ENCODE measurements at places on chromosomes 2 and 18. TPM values are rescaled to one million over a fixed set of nuclear protein-coding genes. Genes with fewer than 3 reads are reported as not detected.

- H3K36me3 ChIP-seq: no peaks in the 10 kb centered on the region
- H3K4me3 ChIP-seq: no peak overlapping the region
- no peaks in the 10 kb centered on the region for H3K4me1 ChIP-seq
- H3K27ac ChIP-seq: no peak overlapping the region
- no peaks in the 10 kb centered on the region for H3K27me3 ChIP-seq
These were observed 624.5 kb downstream of the NR4A2 start for GRCh38 chr2:155708071-155708470.

DNA sequence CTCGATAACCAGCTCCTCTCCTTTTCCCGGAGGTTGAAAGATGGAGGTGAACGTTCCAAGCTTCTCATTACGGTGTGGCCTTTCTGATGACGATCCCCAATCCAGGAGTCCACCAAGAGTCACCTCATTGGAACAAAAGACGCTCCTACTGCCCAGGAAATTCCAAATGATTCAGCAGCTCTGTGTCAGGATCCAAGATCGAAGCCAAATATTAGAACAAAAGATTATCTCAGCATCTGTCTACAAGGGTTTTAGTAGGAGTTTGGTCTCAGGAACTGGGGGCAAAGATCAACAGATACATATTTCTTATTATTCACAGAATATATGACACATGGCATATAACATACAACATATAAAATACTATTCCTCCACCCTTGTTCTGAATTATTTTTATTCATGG lies 161.1 kb upstream of the RAB12 start:
- no peaks in the 10 kb centered on the region for H3K27me3 ChIP-seq
- no peak overlapping the region for H3K4me3 ChIP-seq
- H3K27ac ChIP-seq: no peak overlapping the region
- H3K36me3 ChIP-seq: no peaks in the 10 kb centered on the region
- DNase-seq: no peak

GRCh38 chr2:18284331-18284730 lies 276.1 kb downstream of the RDH14 start:
- H3K27me3 ChIP-seq: no peaks in the 10 kb centered on the region
- H3K4me3 ChIP-seq: no peak overlapping the region
- H3K27ac ChIP-seq: no peak overlapping the region
- no peaks in the 10 kb centered on the region for H3K36me3 ChIP-seq
- no peak for DNase-seq

GRCh38 chr2:134391751-134392160 lies 137.9 kb downstream of the MGAT5 start:
- no peaks in the 10 kb centered on the region for H3K36me3 ChIP-seq
- H3K27ac ChIP-seq: peak overlapping the region; percentile 24
- peak; percentile 73 for DNase-seq
- no peak overlapping the region for H3K4me3 ChIP-seq
- no peaks in the 10 kb centered on the region for H3K27me3 ChIP-seq

GRCh38 chr18:32310774-32311173 lies 120.9 kb downstream of the MEP1B start:
- peak overlapping the region; percentile 49 for H3K27ac ChIP-seq
- H3K27me3 ChIP-seq: no peaks in the 10 kb centered on the region
- DNase-seq: no peak
- no peaks in the 10 kb centered on the region for H3K36me3 ChIP-seq

The DSC2 gene
- 62.1 TPM for total RNA-seq

DNA sequence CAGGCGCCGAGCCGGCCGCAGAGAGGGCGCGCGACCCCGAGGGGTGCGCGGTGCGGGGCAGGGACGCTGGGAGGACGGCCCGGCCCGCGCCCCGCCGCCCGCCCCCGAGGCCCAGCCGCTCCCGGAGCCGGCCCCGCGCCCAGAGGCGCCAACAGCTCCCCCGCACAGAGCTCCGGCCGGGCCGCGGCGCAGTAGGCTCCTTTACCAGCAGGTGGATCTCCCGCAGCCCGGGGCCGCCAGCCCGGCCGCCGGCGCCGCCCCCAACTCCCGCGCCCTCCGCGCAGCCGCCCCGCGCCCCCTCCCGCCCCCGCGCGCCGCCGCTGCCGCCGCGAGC lies 258 bp downstream of the MGAT4A start:
- no peaks in the 10 kb centered on the region for H3K36me3 ChIP-seq
- H3K27me3 ChIP-seq: no peaks in the 10 kb centered on the region
- peak overlapping the region; percentile 77 for H3K4me3 ChIP-seq
- peak overlapping the region; percentile 95 for H3K27ac ChIP-seq

GRCh38 chr18:62044490-62045000 lies 142.3 kb downstream of the PIGN start:
- H3K4me1 ChIP-seq: no peaks in the 10 kb centered on the region
- no peak overlapping the region for H3K27ac ChIP-seq
- no peak for DNase-seq
- H3K27me3 ChIP-seq: no peaks in the 10 kb centered on the region
- no peaks in the 10 kb centered on the region for H3K36me3 ChIP-seq

- H3K4me3 ChIP-seq: no peak overlapping the region
- H3K36me3 ChIP-seq: no peaks in the 10 kb centered on the region
- no peak overlapping the region for H3K27ac ChIP-seq
- no peaks in the 10 kb centered on the region for H3K27me3 ChIP-seq
These were observed 472.0 kb downstream of the DCDC2C start for GRCh38 chr2:4175343-4175742.

- H3K4me1 ChIP-seq: peaks cover 1% of the 10 kb centered on the region
- no peak for DNase-seq
- H3K36me3 ChIP-seq: no peaks in the 10 kb centered on the region
- H3K27me3 ChIP-seq: no peaks in the 10 kb centered on the region
- H3K4me3 ChIP-seq: no peak overlapping the region
These were observed 8.9 kb downstream of the ADAM23 start for GRCh38 chr2:206452242-206452641.

- no peak for DNase-seq
- no peaks in the 10 kb centered on the region for H3K36me3 ChIP-seq
These were observed 254.1 kb downstream of the PRKCE start for GRCh38 chr2:45905632-45905958.

DNA sequence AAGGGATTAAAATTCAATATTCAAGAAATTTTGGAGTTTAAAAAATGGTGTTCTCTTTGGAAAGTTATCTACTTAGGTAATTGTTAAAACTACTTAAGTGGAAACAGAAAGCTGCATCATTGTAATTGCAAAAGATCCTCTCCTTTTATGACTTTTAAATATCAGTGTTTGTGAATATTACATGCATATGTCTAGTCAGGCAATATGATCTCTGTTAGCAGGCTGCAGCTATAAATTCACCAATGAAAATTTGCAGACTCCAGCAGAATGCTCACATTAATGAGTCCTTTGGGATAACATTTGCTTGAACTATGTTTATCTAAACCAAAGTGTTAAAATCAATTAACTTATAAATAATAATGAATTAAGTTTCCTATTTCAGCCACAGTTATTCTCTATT lies 59.2 kb upstream of the CSRNP3 start:
- no peak overlapping the region for H3K4me3 ChIP-seq
- H3K27me3 ChIP-seq: no peaks in the 10 kb centered on the region
- H3K36me3 ChIP-seq: no peaks in the 10 kb centered on the region

GRCh38 chr2:45000921-45001868 lies 8.1 kb downstream of the SIX2 start:
- H3K27ac ChIP-seq: no peak overlapping the region
- H3K4me1 ChIP-seq: peaks cover 22% of the 10 kb centered on the region
- peaks cover 100% of the 10 kb centered on the region for H3K27me3 ChIP-seq

The FBLN7 gene
- not detected for total RNA-seq

The RAB6C gene
- total RNA-seq: not detected

- no peaks in the 10 kb centered on the region for H3K4me1 ChIP-seq
- no peaks in the 10 kb centered on the region for H3K36me3 ChIP-seq
- no peaks in the 10 kb centered on the region for H3K27me3 ChIP-seq
- H3K4me3 ChIP-seq: no peak overlapping the region
These were observed 318.8 kb upstream of the KCNH7 start for GRCh38 chr2:163157411-163157810.

The ADRA2B gene
- 0.32 TPM for total RNA-seq

DNA sequence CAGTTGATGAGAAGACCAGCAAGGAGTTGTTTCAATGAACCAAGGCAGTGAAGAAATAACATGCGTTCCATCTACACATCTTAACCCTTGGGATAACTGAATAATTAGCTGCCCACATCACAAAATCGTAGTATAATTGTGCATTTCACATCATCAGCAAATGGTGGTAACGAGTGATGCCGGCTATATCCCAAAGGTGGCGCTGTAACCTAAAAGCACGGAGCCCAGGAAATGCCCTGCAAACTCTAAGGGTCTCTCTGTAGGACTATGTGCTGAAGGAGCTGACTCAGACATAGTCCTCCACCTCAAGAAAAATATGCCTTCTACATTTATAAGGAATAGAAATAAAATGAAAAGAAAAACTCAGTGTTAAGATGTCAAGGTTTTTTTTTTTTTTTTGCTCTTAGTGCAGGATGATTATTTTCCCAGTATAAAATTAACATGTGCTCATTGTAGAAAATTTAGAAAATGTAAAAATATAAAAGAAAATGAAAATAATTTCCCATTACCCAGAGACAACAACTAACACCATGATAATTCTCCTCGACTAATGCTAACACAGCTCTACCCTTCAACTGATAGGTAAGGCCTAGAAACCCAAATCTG lies 23.1 kb upstream of the DSG3 start:
- H3K4me3 ChIP-seq: no peak overlapping the region
- peak; percentile 48 for DNase-seq
- no peak overlapping the region for H3K27ac ChIP-seq
- no peaks in the 10 kb centered on the region for H3K36me3 ChIP-seq
- H3K27me3 ChIP-seq: no peaks in the 10 kb centered on the region
- peaks cover 4% of the 10 kb centered on the region for H3K4me1 ChIP-seq

The C2orf15 gene
- 3.7 TPM for total RNA-seq

All from transverse colon (tissue), 4 donors.